ENCODE measurements at places on chromosomes 3 and 15.

- no peak for DNase-seq
These were observed 102.2 kb upstream of the MANF start for GRCh38 chr3:51282931-51283330.

DNA sequence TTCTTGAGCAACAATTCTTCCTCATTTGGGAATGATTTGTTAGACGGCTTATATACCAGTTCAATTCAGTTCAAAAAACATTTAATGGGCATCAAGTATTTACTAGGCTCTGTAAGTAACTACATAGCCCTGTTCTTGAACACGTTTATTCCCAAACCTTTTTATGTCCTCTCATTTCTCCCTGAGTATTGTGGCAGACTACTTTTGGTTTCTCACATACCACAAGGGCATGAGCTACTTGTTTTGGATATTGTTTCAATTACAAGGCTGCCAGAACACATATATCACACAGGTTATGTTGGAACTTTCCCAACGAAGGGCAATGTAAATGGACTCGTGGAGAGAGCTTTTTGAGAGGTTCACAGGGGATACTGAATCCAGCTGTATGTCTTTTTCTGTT is 363.8 kb upstream of the NAALADL2 start:
- no peak for DNase-seq

DNA sequence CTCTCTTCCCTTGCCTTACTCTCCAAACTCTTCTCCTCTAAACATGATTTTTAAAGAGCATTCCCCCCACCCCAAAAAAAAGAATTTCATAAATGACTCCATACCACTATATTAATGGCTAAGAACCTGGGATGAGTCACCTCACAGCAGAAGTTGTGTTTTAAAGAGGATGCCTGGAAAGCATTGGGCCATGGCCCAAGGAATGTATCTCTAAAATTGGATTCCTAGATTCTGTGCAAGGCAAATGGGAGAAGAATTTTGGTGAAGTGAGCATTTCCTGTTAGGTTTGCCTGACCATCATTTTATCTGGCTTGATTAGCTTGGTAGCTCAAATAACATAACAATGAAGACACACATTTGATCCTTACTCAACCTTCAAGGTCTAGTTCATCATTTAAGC is 251.4 kb downstream of the NR1D2 start:
- no peak for DNase-seq

GRCh38 chr3:64684715-64685261 is 3.0 kb downstream of the ADAMTS9 start:
- peak; percentile 43 for DNase-seq

DNA sequence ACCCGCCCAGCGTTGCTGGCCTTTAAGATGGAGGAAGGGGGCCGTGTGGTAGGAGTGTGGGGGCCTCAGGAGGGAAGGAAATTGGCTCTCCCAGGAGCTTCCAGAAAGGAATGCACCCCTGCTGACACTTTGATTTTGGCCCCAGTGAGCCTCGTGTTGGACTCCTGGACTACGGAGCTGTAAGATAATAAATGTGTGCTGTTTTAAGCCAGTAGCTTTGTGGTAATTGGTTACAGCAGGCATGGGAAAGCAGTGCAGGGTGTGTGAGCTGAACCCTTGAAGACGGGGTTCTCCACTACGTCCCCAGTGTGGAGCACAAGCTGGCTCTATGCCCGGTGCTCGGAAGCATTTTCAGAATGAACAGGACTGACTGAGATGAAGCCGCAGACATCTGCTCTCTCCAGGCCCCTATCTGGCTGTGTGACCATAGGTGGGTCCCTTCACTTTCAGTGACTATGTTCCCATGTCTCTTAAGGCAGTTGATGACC is 22.9 kb upstream of the CGNL1 start:
- no peak for DNase-seq

- no peak for DNase-seq
These were observed 580.8 kb upstream of the ALCAM start for GRCh38 chr3:104785947-104786346.

All from right cardiac atrium (tissue), 5 donors.